Naive thymus-derived CD4-positive, alpha-beta T cell (primary cell): ENCODE measurements at places on chromosomes 7 and 10.

- no peak for DNase-seq
Measured at GRCh38 chr10:116112232-116113231, 160.5 kb downstream of the GFRA1 start.

- no peak for DNase-seq
Measured at GRCh38 chr10:21161647-21162046, 264.5 kb upstream of the NEBL start.

DNA sequence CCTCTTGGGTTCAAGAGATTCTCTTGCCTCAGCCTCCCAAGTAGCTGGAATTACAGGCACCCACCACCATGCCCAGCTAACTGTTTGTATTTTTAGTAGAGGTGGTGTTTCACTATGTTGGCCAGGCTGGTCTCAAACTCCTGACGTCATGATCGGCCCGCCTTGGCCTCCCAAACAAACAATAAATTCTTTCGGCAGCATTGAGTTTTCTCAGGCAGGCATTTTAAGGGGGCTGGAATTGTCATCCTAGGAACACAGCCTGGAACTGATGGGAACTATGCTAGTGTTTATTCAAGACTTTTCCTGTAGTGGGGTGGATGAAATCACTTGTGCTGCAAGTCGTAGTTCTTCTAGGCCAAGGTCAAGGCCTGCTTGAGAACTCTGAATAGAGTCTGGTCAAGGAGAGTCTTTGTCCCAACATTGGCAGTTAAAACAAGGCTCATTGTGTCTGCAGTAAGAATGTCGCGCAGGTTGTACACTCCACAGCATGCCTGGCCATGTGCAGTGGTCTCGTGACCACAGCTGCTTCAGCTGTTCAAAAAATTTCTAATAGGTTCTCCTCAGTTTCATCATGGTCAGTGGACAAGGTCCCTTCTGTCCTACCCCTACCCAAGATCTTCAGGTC is 92.8 kb downstream of the HECW1 start:
- no peak for DNase-seq

DNA sequence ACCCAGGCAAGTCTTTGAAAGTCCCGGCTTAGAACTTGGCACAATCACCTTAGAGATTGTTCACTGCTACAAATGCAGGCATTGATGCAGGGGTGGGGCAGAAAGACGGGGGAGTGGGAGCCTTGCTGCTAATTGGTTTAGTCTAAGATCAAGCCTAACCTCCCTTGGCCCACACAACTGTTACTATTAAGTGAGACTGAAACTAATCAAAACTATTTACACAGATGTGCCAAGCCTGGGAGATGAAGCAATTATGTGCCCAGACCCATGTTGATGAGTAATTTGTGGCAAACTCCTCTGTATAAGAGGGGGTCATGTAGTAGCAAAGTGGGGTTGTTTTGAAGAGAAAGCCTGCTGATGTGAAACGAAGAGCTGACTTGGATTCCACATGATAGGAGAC is 178.2 kb upstream of the ITGB1 start:
- no peak for DNase-seq

GRCh38 chr10:114767986-114768821 is 53.4 kb upstream of the FHIP2A start:
- DNase-seq: peak; percentile 7

- no peak for DNase-seq
Measured at GRCh38 chr7:91162436-91162835, 101.8 kb upstream of the FZD1 start.

- no peak for DNase-seq
Measured at GRCh38 chr7:156829669-156830336, 63.2 kb downstream of the LMBR1 start.

GRCh38 chr10:126066456-126066855 is 170.1 kb downstream of the FANK1 start:
- no peak for DNase-seq

GRCh38 chr7:107149863-107150262 is 18.9 kb upstream of the HBP1 start:
- DNase-seq: no peak

- no peak for DNase-seq
Measured at GRCh38 chr10:71255808-71256660, 43.7 kb downstream of the UNC5B start.

- DNase-seq: no peak
Measured at GRCh38 chr7:92674379-92674778, 84.2 kb upstream of the FAM133B start.

GRCh38 chr10:6721480-6721879 is 141.4 kb upstream of the PRKCQ start:
- no peak for DNase-seq

DNA sequence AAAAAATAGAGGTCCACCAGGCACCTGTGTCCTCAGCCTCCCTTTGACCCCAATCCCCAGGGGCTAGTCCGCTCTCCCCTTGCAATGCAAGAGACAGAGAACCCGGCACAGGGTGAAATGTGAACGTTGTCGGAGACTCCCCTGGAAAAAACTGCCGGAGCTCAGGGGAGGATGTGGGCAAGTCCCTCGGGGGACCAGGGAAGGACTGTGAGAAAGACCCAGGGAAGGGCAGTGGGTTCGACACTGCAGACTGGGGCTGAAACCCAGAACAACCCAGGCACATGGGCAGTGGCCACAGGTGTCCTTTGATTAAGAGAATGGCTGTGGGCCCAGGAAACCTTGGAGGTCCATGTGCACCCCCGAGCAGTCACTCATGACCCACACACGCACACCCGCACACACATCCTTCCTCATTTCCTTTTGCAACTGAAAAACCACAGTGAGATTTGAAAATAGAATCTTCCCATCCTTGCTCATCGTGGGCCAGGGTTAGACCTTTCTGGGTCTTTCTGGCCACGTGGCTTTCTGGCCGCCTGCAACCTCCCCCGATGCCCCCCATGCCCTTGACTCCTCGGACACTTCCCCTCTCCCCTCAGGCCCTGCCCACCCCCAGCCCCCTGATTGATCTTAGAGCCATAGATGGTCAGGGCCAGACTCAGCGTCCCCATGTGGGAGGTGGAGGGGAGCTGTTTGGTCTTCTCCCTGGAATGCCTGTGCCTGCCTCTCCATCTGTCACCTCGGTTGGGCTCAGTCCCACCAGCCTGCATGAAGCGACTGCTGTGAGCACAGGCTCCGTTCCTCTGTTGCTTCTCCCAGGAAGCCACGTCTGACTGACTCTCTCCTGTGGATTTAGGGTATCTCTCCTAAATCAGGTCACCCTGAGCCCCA is 7.9 kb downstream of the LAT2 start:
- DNase-seq: no peak

DNA sequence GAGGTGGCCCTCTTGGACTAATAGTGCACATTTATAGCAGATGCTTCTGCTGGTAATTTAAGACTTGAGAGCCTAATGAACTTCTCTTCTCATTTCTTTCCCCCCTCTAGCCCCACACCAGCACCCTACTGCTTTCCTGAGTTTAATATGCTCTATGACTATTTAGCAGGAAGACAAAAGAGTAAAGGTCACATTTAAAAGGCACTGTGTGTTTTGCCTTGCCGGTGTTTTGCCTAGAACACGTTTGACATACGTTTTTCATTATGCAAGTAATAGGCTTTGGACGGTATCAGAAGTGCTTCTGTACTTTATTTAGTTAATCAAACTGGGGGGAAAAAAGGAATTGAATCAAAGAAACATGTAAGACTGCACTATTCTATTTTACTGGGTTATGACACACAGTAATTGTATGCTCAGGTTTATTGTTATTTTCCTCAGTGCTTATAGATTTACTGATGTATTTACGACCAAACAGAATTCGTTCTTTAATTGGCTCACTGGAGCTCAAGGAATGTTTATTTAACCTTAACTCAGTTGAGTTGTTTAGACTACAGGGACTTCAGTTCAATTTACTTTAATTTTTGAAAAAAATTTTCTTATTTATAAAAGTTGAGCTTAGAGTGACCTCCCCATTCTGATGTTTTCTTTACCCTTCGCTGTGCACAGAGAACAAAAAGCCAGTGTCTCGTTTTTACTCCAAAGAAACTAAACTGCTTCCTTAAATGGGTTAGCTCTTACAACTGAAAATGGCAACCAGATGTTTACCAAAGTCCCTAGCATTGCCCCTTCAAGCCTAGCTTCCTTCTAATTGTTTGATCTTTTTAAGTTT is 35.4 kb downstream of the CPED1 start:
- DNase-seq: no peak
